ENCODE measurements at places on chromosomes 5 and 9. TPM values are rescaled to one million over a fixed set of nuclear protein-coding genes. Genes with fewer than 3 reads are reported as not detected.

SOX30 gene
- not detected for total RNA-seq

TRPM6 gene
- 0.47 TPM for total RNA-seq

FOXI1 gene
- total RNA-seq = not detected

- no peaks in the 10 kb centered on the region for H3K36me3 ChIP-seq
- no peak for DNase-seq
- no peak overlapping the region for H3K27ac ChIP-seq
- peaks cover 4% of the 10 kb centered on the region for H3K4me1 ChIP-seq
- no peaks in the 10 kb centered on the region for H3K27me3 ChIP-seq
Observed at GRCh38 chr5:73763300-73764032, 137.5 kb downstream of the ARHGEF28 start.

DNA sequence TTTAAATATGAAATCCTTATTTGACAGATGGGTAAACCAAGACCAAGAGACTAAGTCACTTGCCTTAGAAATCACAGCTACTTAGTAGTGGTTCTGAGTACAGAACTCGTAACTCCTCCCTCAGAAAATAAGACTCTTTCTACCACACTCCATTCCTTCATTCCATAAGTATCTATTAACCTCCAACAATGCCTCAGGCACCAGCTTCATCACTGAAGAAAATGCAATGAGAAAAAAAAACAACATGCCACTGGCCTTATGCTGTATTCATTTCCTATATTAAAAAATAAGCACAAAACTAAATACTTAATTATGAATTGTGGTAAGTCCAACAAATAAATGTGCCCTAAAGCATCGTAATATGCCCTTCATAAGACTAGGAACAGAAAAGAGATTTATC, 13.5 kb upstream of the FREM1 start:
- H3K36me3 ChIP-seq = no peaks in the 10 kb centered on the region
- no peaks in the 10 kb centered on the region for H3K27me3 ChIP-seq
- H3K4me1 ChIP-seq = no peaks in the 10 kb centered on the region
- H3K4me3 ChIP-seq = no peak overlapping the region
- no peak overlapping the region for H3K27ac ChIP-seq

Data from ovary (tissue), 10 donors.